Stimulated activated CD8-positive, alpha-beta memory T cell treated with anti-CD3 and anti-CD28 coated beads, Interleukin-7, amount 100 ng/mL, for 4 hours (primary cell): ENCODE measurements at places on chromosomes 5 and 9.

DNA sequence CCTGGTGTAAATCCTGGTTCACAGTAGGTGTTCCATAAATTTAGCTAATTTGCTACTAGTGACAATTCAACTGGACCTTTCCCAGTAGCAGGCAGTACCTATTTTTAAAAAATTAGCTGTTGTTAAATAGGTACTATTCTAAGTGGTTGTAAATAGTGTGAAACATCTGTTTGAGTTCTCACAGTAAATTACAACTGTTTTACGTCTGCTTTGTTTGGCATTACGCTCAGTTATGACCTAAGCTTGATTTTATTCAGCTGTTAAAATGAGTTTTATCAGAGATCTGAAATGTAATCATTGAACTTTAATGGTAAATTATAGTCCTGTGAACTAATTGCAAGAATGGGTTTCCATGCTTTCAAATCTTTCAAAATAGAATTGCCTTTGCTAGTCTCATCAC lies 93.9 kb downstream of the GPBP1 start:
- no peak for DNase-seq

DNA sequence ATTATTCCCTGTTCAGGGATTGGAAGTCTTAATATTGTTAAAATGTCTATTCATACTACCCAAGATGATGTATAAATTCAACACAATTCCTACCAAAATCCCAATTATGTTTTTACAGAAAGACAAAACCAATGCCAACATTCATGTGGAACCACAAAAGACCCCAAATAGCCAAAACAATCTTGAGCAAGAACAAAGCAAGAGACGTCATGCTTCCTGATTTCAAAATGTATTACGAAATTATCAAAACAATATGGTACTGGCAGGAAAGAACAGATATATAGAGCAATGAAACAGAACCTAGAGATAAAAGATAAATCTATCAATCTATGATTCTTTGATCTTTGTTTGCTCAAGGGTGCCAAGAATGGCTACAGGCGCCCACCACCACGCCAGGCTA lies 237.9 kb downstream of the TAF11L14 start:
- no peak for DNase-seq

DNA sequence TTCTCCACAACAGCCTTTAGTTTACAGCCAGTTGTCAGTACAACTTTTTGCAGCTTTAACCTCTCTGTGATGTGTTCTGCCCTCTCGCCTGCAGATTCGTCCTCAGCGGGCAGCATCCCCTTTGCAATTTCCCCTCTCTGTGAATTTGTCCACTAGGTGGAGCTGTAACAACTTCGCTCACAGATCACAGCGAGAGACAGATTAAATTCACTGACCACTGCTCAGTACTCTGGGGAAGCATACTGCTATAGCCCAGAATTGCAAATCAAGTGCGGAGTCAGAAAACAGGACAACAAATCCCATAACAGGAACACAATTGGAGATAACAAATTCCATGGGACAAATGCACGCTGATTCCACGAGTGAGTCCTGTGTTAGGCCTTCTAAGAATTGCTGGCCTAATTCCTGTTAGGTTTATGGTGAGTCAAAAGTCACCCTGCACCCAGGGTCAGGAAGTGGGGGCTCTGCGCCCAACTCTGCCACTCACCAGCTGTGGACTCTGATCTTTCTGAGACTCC lies 2124.9 kb downstream of the MAT2B start:
- no peak for DNase-seq

DNA sequence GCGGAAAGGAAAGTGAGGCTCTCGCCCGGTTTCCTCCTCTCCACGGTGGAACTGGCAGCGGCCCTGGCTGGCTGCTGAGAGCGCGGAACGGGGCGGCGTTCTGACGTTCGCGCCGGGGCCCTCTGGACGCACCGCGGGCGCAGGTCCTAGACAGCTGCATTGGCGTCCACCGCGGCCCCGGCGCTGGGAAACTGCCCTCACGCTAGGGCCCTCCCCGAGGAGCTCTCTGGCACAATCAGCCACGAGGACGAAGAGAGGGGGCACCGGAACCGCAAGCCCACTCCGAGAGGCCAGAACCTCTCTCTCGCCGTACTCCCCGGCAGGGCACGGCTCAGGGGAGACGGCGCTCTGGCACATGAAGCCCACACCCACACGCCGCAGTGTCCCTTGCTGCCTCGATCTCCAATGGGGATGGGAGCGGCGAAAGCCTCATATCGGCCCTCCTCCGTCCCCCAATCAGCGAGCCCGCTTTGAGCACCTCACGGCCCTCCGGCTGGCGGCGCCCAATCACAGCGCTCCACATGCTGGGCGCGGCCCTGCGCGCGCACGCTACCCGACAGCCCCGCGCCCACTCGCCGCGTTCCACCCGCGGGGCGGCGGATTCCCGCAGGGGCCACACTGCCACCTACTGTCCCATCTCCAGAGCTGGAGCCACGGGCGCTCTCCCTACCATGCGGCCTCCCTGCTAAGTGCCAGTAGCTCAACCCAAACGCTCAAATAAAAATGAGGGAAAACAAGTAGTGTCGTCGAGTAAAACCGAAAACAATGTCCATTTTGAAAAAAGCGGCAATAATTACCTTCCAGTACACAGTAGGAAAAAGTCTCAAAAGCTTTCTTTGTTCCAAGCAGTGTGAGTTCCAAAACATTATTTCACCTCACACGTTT lies 11.8 kb downstream of the MRPS27 start:
- peak; percentile 96 for DNase-seq
